ENCODE measurements at places on chromosomes 2 and 18.
A peak's percentile ranks its signal among the peaks of the same experiment; 100 is the strongest.

DNA sequence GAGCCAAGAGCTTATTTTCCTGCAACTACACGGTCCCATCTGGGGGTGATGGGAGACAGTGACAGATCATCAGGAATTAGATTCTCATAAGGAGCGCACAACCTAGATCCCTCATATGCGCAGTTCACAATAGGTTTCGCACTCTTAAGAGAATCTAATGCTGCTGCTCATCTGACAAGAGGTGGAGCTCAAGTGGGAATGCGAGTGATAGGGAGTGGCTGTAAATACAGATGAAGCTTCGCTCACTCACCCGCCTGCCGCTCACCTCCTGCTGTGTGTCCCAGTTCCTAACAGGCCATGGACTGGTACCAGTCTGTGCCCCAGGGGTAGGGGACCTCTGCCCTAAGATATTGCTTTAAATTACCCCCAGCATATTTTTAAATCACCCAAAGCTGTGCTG, 10.8 kb downstream of the LRRFIP1 start:
- no peak for DNase-seq

- DNase-seq, result no peak
Measured at GRCh38 chr2:102588213-102588939, 31.0 kb upstream of the SLC9A2 start.

- no peak for DNase-seq
Measured at GRCh38 chr2:133417415-133417814, 150.8 kb downstream of the NCKAP5 start.

GRCh38 chr2:240126731-240127130, 9.4 kb downstream of the COPS9 start:
- no peak for DNase-seq

GRCh38 chr2:196729418-196729817, 70.1 kb downstream of the GTF3C3 start:
- no peak for DNase-seq

GRCh38 chr18:36255072-36255698, 42.3 kb upstream of the FHOD3 start:
- DNase-seq, result no peak

DNA sequence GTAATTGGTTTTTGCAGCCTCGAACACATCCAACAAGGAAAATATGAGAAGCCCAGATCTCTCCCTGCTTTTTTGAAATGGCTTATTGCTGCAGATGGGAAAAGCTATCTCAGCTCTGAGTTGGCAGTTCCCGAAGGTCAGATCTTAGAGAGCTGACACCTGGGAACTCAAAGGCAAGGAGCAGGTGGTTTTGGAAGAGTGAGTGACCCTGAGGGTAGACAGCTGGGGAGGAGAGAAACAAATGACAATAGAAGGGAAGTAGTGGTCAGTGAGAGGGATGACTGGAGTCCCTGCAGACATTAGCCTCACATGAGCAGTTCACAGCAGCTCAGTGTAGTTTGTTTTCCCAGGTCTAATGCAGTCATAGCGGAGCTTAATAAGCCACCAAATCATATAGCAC, 317.9 kb downstream of the STK39 start:
- DNase-seq, result no peak

DNA sequence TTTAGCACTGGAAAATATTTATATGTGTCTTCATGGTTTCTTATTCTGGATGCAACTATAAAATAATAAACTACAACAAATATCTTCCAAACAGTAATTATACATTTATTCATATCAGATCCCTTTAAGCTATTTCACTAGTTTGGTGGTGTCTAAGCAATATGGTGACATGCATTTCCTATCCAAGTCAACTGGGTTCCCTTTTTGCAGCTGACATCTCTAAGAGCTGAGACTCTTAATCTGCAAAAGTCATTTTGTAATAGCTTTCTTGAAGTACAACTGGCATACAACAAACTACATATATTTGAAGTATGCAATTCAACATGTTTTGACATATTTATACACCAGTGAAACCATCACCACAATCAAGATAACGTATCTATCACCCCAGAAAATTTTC, 59.9 kb upstream of the SLC1A4 start:
- DNase-seq, result no peak

- DNase-seq, result no peak
Measured at GRCh38 chr2:72915907-72916742, 1.2 kb upstream of the EMX1 start.

DNA sequence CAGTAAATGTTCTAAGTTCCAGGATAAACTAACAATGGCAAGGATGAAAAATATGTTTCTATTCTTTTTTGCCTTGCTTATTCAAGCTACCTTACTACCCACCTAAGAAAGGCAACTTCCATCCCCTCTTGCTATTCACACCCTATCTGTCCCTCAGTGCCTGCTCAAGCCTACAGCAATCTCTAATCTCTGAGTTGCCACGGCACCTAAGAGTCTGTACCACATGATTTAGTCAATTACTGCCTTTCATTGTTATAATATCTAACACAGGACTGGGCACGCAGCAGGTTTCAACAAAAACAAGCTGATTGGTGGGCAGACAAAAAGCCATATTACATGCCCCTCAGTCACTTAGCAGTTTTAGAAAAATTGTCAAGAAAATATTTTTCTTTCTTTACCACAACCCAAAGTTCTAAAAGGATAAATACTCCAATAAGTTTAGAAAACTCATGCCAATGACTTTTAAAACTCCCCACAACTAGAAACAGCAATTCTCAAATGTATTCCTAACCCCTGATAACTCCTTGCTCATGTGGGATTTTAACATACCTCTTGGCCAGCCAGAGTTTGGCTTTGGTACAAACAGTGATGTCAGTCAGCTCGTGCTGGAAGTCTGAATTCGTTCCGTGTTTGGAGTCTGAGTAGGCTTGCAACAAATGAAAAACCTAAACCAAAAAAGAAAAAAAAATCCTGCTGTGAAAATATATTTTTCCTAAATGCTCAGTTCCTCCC, 117.3 kb upstream of the ZFP36L2 start:
- DNase-seq, result peak; percentile 94

DNA sequence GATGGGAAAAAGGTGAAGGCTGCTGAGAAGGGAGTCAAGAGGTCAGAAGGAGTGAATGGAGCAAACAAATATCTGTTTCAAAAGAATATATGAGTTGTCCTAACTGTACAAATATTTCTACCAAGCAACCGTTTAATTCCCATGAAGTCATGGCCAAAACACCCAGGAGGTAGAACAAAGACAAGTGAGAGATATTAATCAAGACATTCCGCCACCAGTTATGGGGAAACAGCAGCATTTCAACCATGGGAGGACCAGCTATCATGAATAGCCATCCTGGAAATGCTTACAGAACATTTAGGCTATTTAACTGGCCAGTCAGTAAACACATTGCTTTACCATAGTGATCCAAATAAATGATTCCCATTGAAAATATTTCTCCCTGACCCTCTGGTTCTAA, 396.3 kb downstream of the IRS1 start:
- DNase-seq, result no peak

GRCh38 chr2:96264086-96264485, 1.7 kb downstream of the TMEM127 start:
- no peak for DNase-seq

DNA sequence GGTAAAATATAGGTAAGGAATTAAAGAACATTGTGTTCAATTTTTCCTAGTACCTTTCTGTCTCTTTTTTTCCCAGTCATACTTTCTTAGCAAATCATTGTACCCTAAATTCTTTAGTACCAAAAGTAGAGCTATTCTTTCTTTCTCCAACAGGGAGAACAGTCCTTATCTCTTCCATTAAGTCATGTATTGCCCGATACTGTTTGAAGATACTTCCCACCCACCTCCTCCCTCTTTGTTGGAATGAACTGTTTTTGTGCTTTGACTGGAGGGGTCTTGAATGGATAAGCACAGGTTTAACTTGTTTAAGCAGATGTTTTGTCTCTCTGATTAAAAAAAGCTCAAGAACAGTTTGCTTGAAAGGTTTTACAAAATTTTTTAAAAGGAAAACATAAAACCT, 41.3 kb downstream of the RAB10 start:
- DNase-seq, result no peak

DNA sequence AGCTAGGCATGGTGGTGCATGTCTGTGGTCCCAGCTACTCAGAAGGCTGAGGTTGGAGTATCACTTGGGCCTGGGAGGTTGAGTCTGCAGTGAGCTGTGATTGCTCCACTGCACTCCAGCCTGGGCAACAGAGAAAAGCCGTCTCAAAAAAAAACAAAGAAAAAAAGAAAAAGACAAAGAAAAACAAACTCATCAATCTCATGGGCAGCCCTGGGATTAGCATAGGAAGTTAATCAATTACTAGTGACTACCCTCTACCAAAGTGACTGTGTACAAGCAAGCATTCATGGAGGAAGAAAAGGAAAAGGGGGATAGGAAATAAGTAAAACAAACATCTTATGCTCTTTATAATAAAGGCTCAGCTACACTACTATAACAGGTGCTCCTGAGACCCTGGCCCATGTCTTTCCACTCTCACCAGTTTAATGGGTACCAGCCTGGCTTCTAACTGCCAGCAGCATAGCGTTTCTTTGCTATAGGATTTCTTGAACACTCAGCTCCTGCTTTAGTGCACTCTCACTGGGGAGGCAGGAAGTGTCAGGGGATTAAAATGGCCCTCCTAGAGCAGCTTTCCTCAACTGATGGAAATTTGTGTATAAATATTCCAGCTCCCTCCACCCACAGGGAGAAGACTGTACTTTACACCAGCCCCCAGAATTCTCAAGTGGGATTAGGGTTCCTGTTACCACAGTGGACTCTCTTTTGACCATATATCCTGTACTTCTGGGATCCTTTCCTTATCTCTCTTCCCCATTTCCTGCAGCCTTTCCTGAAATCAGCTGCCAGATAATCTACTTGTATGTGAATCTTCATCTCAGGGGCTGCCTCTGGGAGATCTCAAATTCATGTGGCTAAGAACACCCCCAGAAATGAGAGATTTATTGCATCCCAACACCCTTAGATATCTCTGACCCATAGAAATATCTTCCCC, 91.3 kb upstream of the GLS start:
- DNase-seq, result no peak

DNA sequence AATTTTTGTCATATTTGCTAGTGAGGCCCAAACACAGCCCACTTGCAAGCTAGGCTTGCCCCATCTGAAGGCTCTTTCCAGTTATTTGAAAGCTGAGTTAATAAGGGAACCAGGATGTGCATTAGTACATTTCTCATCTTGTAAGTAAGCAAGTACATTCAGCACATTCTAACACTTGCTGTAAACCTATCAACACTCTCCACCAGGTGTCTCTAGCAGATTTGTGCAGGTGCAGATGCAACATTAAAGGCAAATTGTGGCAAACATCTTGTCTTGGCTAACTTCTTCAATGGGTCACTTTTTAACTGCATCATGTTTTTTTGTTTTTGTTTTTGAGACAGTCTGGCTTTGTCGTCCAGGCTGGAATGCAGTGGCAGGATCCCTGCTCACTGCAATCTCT, 25.3 kb upstream of the MFSD6 start:
- peak; percentile 19 for DNase-seq

DNA sequence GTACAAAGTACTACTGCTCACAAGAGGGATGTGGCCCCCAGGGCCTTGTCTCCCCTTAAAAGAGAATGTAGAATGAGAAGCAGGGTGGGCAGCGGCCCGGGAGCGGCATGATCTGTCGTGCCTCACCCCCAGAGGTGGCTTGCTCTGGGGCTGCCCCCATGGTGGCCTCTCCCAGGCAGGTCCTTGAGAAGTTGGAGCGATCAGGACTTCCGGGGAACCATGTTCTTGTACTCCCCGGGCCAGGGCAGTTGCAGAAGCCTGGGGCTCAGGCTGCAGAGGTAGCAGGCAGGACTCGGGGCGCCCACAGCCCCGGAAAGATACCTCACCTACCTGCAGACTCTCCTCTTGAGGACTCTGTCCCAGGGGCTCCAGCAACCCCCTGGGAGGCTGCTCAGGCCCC, 62.6 kb downstream of the CYP26B1 start:
- DNase-seq, result no peak

- no peak for DNase-seq
Measured at GRCh38 chr18:62558015-62558663, 35.3 kb downstream of the ZCCHC2 start.

- DNase-seq, result no peak
Measured at GRCh38 chr2:45923701-45924100, 272.2 kb downstream of the PRKCE start.

GRCh38 chr2:190355968-190356644, 12.7 kb downstream of the INPP1 start:
- DNase-seq, result no peak

- DNase-seq, result no peak
Measured at GRCh38 chr18:31835528-31836133, 75.0 kb upstream of the SLC25A52 start.

GRCh38 chr2:161208527-161209139, 48.4 kb downstream of the TANK start:
- DNase-seq, result peak; percentile 77

DNA sequence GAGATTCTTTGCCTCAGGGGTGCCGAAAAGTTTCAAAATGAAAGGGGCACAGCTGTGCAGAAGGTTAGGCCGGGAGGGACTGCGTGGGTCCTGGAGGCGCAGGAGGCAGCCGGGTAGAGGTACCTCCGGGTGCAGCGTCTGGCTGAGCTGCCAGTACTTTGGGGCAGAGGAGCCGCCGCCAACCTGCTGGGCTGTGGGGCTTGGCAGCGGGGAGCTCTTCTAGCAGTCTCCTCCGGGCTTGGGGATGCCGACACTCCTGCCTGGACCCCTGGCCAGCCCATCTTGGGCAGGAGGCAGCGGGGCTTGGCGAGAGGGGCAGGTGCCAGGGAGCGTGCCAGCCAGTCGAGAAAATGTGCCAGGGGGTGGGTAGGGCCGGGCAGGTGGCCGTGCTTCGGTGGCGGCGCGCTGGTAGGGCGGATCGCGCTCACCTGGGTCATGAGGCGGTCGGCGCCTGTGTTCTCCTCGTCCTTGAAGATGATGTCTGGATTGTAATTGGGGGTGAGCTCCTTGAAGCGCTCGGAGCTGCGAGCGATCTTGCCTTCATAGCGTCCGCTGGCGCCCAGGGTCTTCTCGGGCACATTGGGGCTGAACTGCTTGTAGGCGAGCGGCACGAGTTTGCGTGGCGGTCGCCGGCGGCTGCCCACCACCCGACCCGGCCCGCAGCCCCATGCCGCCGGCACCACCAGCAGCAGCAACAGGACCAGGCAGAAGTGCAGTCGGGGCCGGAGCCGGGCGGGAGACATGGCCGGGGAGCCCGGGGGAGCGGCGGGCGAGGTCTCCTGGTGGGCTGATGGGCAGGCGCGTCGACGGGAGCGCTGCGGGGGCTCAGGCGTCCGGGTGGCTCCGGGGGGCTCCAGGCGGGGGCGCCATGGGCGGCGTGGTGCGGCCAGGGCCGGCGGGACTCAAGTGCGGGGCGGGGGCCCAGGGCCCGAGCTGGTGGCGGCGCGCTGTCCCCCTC, 717 bp downstream of the IHH start:
- DNase-seq, result no peak

DNA sequence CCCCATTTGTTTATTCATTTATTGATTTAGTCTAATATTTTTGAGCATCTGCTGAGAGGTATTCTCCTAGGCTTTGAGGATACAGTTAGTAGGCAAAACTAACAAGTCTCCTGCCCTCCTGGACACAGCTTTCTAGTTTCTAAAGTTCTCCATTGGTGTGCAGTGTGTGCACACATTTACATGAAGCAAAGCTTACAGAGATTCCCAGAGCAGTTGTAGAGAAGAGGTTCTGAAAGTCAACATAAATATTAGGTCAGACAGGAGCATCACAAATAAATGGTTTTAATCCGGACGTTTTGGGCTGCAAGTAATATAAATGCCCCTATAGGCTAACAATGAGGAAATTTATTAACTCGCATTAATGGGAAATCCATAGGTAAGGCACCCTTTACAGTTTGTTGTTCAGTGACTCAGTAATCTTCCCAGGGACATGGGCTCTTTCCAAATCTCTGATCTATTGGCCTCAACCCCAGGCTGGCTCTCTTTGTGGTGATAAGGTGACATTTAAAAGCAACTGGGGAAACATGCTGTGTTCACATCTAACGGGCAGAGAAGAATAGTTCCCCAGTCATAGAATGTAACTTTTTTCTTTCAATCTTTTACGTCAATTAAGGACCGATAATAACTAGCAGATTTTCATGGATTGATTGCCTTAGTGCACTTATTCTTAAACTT, 407.2 kb downstream of the PTPRM start:
- DNase-seq, result no peak
